Activated CD4-positive, alpha-beta T cell treated with anti-CD3 and anti-CD28 coated beads for 4 hours (primary cell): ENCODE measurements at places on chromosomes 16 and 17.

- no peak for DNase-seq
Measured at GRCh38 chr17:77096570-77097214, 44.1 kb upstream of the SEC14L1 start.

DNA sequence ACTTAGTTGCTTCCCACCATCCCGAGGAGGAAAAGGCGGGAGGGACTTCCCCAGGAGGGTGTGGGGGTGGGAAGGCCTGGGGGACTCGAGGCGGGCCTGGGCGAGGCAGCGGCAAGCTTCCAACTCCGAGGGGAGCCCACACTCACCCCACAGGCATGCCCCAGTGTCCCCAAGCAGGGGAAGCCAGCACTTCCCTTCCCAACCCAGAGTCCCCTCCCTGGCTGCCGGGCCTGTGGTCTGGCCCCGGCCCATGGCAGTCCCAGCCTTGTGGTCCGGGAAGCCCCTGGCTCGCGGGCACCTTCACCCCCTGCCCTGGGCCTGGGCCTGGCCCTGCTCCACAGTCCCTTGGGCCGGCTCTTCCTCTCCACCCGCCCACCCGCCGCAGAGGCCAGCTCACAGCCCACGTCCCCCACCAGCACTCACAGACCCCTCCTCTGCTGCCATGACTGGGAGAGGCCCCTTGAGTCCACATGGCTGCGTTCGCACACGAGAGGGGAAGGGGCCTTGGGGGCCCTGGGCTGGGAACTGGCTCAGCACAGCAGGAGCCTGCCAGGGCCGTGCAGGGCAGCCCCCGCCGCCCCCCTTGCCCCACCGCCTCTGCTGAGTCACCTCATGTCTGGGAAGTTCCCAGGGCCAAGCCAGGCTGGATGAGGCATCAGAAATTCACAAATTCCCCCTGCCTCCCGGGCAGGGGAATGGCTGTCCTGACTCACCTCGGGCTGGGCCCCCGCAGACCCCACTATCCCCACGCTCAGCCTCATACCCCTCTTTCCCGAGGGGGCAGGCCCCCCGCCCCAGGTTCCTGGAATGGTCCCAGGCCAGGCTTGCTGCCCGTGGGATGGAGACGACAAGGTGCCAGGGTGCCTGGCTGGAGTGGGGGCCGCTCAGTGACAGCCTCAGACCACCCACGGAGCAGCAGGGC lies 27.8 kb downstream of the BAHCC1 start:
- no peak for DNase-seq

DNA sequence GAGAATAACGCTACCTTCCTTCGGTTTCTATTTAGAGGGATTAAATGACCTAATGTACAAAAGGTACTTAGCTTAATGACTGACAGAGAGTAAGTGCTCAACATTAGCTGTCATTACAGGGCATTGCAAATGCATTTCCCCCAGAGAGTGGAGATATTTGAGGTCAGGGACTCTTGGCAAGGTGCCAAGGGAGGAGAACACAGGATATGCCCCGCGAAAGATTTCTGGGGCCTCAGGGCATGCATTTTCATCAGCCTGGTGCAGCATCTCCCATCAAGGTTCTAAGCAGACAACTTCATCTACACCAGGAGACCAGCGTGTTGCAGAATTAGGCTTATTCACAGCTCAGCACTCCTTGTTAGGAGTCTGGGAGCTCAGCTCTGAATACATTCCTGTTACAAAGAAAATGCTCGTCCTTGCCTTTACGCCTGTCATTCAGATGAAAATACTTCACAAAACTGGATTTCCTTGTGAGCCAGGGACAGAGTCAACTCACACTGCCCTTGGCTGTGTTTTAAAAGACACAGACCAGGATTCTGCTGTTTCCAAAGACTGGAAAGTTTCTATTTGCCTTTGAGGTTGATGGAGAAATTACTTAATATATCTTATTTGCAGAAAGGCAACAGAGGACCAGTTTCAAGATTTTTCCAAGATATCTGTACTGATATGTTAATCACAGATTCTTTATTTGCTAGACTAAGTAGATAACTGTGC lies 108.2 kb downstream of the VAT1L start:
- no peak for DNase-seq

GRCh38 chr17:41689497-41690299 lies 1.0 kb downstream of the EIF1 start:
- peak; percentile 53 for DNase-seq

- DNase-seq, result no peak
Measured at GRCh38 chr17:82956146-82956725, 116.4 kb upstream of the ZNF750 start.

DNA sequence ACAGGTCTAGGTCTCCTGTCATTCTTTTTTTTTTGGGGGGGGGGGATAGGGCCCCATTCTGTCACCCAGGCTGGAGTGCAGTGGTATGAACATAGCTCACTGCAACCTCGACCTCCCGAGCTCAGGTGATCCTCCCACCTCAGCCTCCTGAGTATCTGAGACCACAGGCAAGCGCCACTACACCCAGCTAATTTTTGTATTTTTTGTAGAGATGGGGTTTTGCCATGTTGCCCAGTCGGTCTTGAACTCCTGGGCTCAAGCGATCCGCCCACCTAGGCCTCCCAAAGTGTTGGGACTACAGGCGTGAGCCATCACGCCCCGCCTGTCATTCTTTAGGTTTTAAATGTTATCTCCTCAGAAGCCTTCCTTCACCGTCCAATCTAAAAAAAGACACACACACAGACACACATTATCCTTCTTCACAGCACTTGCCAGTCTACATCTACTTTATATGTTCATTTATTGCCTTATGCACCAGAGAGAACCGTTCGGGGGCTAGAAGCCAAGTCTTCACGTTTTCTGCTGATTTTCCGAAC lies 694 bp downstream of the MRPL27 start:
- DNase-seq, result no peak

GRCh38 chr16:61030616-61031015 lies 1005.6 kb downstream of the CDH8 start:
- no peak for DNase-seq

- DNase-seq, result no peak
Measured at GRCh38 chr16:79265196-79265595, 335.3 kb downstream of the MAF start.

- no peak for DNase-seq
Measured at GRCh38 chr17:16872351-16873173, 99.4 kb downstream of the TNFRSF13B start.

GRCh38 chr16:21203155-21203797 lies 8.1 kb downstream of the ZP2 start:
- DNase-seq, result no peak

DNA sequence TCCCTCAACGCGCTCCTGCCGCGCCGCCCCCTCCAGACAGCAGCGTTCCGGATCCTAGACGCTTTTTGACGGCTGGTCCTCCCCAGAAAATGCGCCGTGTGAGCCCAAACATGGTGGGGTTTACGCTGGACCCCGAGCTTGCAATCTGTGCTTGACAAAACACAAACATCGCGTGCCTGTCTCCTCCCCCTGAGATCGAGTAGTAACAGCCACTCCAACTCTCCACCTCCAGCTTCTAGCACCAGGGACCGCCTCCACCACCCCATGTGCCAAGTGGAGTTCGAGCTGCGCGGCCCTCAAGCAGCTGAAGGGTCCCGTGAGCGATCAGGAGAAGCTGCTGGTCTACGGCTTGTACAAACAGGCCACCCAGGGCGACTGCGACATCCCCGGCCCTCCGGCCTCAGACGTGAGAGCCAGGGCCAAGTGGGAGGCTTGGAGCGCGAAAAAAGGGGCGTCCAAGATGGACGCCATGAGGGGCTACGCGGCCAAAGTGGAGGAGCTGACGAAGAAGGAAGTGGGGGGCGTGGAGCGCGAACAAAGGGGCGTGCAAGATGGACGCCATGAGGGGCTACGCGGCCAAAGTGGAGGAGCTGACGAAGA lies 656 bp upstream of the GEMIN4 start:
- DNase-seq, result peak; percentile 59

DNA sequence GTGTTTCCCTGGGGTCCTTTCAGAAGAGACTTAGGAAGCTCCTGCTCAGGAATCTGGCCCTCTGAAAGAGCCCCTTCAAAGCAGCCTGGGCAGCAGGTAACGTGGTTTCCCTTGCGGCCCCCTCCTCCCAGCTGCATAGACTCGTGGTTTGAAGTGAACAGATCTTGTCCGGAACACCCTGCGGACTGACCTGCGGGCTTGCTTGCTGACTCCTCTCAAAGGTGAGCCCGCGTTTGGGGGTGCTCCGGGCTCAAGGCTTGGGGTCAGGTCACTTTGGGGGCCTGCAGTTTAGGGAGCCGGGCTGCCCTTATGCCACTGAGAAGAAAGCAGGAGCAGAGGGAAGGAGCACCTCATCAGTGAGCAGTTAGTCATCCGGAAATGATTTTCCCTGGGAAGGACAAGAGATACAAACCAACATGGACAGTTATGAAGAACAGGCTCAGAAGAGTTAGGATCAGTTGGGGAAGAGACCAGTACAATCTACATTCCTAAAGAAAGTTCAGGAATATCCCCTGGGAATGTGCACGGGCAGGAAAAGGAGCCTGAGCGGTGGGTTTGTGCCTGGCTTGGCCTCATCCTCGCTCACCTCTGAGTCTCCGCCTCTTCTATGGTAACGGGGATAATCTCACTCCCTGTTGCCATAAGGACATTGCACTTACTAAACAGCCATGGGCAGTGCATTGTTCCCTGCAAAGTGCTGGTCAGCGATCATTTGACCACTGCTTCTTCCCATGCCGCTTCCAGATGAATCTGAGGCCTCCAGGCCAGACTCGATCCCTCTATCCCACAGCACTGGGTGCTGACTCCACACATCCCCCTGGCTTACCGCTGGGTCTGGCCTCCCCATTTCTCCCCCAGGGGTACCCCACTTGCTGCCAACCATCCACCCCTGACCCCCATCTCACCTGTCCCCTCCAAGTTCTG lies 10.0 kb downstream of the LDHD start:
- DNase-seq, result no peak

DNA sequence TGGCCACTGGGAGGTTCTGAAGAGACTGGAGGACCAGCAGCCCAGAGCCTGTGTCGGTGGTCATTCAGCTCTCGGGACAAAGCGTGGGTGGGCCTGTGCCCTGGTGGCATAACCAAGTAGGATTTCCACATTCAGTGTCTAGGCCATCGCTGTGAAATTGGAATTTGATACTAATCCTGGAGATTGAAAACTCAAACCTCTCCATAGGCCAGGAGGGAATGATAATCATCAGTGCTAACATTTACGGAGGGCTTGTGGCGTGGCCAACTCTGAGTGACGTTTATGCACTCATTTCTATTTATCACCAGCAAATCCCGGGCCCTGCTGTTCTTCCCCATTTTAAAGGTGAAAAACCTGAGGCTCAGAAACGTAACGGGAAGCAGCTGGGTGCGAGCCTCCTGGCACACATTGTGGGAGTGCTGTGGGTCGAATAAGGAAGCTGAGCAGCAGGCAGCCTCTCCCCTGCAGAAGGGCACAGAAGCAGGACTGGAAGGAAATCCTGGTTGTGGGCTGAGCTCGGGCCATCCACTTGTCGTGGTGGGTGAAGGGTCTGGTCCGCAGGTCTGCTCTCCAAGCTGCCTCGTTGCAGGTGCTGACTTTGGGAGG lies 33.1 kb downstream of the RAI1 start:
- DNase-seq, result no peak

- DNase-seq, result no peak
Measured at GRCh38 chr17:78267253-78268073, 36.0 kb downstream of the TMEM235 start.

GRCh38 chr16:17392857-17393692 lies 77.7 kb downstream of the XYLT1 start:
- no peak for DNase-seq

DNA sequence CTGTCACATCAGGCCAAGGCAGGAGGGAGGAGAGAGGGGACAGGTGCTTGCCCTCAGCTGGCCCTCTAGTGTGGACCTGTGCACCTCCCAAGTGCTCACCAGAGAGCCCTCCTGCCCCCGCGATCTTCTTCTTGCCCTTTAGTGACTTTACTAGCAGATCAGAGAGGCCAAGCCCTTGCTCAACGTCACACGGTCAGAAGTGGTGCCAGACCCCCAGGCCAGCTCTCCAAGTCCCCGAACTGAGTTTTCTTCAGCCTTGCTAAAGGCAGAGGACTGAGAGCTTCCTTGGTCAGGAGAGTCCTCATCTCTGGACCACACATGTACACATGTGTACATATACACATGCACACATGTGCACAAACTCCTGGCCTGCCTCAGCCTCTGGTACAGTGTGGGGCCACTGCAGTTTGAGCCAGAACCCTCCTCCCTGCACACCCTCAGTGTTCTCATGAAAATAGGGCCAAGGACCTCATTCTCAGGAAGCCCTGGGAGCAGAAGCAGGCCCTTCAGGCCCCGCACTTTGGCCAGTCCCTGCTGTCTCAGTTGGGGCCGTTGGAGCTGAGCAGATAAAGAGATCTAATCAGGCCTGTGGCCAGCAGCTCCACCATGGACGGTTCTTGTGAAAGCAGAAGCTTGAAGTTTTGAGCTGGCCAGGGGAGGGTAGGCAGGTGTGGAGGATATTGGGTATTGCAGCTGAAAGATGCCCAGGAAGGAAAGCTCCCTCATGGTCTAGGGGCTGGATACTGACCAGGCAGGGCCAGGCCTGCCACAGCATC lies 7.4 kb upstream of the EPX start:
- no peak for DNase-seq
